Mesothelial cell of epicardium (in vitro differentiated cells): ENCODE measurements at places on chromosomes 4 and X. TPM values are rescaled to one million over a fixed set of nuclear protein-coding genes. Genes with fewer than 3 reads are reported as not detected.

HSFX3 gene
- total RNA-seq, result not detected in 3 replicates

- no peak overlapping the region for H3K4me3 ChIP-seq
- H3K4me1 ChIP-seq, result peaks cover 8% of the 10 kb centered on the region
- peaks cover 22% of the 10 kb centered on the region for H3K27me3 ChIP-seq
These were observed 60.3 kb downstream of the ADRA2C start for GRCh38 chr4:3826247-3827172.

- H3K4me1 ChIP-seq, result no peaks in the 10 kb centered on the region
- peak; percentile 49 for DNase-seq
- H3K27me3 ChIP-seq, result peaks cover 84% of the 10 kb centered on the region
- H3K4me3 ChIP-seq, result peak within 1 kb of the TSS; percentile 62
- H3K36me3 ChIP-seq, result no peaks in the 10 kb centered on the region
- no peak within 1 kb of the TSS for H3K27ac ChIP-seq
These were observed at the start of gene ADGRG2 for GRCh38 chrX:19121898-19122640. TSS of gene ADGRG2 (minus strand) at chrX:19122468. CDS start at chrX:19068834, 53,634 bp downstream.

- no peak overlapping the region for H3K4me3 ChIP-seq
- DNase-seq, result no peak
- peaks cover 31% of the 10 kb centered on the region for H3K27me3 ChIP-seq
- H3K27ac ChIP-seq, result no peak overlapping the region
- no peaks in the 10 kb centered on the region for H3K36me3 ChIP-seq
- H3K4me1 ChIP-seq, result no peaks in the 10 kb centered on the region
These were observed 561.3 kb upstream of the LCORL start for GRCh38 chr4:18582841-18583240.

- no peak overlapping the region for H3K4me3 ChIP-seq
- H3K27ac ChIP-seq, result no peak overlapping the region
- DNase-seq, result no peak
- no peaks in the 10 kb centered on the region for H3K36me3 ChIP-seq
- H3K4me1 ChIP-seq, result no peaks in the 10 kb centered on the region
- H3K27me3 ChIP-seq, result no peaks in the 10 kb centered on the region
These were observed 71.4 kb upstream of the UGT8 start for GRCh38 chr4:114527170-114527569.

GRCh38 chr4:1711055-1711570 lies 1.0 kb downstream of the SLBP start:
- peaks cover 44% of the 10 kb centered on the region for H3K4me1 ChIP-seq
- peak overlapping the region; percentile 88 for H3K27ac ChIP-seq
- H3K36me3 ChIP-seq, result peaks cover 13% of the 10 kb centered on the region
- DNase-seq, result no peak
- no peaks in the 10 kb centered on the region for H3K27me3 ChIP-seq

DNA sequence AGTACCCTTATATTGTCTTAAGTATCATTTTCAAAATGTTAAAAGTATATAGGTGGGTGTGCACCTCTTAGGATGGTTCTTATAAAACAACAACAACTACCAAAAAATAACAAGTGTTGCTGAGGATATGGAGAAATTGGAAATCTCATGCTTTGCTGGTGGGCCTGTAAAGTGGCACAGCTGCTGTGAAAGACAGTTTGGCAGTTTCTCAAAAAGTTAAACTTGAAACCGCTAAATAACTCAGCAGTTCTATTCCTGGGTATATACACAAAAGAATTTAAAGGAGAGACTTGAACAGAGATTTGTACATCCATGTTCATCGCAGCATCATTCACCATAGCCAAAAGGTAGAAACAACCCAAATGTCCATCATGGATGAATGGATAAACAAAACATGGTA lies 65.5 kb downstream of the HAND2 start:
- no peak for DNase-seq
- H3K4me1 ChIP-seq, result peaks cover 8% of the 10 kb centered on the region
- peaks cover 3% of the 10 kb centered on the region for H3K36me3 ChIP-seq
- no peak overlapping the region for H3K4me3 ChIP-seq
- H3K27ac ChIP-seq, result no peak overlapping the region

DNA sequence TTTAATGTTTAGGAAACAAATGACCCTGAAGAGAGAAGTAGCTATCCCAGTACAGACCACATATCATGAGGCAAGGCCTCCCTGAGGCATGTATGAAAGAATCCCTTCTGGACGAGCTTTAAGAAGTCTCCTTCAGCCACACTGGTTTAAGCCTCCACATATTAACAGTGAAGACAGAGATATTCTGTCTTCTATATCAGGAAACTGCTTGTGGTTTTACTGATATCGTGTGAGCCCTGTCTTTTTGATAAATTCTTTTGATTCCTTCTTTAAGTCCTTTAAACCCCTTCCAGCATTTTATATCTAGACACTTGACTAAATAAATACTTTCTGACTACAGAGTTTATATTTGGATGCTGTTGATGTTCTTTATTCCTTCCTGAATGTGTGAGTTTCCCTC lies 45.9 kb upstream of the GPC4 start:
- no peak overlapping the region for H3K27ac ChIP-seq
- H3K4me3 ChIP-seq, result no peak overlapping the region
- DNase-seq, result no peak
- H3K4me1 ChIP-seq, result no peaks in the 10 kb centered on the region

GRCh38 chr4:84596826-84597225 lies 13.9 kb downstream of the CDS1 start:
- no peak overlapping the region for H3K4me3 ChIP-seq
- H3K27me3 ChIP-seq, result no peaks in the 10 kb centered on the region
- no peak overlapping the region for H3K27ac ChIP-seq
- peaks cover 11% of the 10 kb centered on the region for H3K36me3 ChIP-seq
